ENCODE measurements at places on chromosomes 1 and 21.
A peak's percentile ranks its signal among the peaks of the same experiment; 100 is the strongest.

DNA sequence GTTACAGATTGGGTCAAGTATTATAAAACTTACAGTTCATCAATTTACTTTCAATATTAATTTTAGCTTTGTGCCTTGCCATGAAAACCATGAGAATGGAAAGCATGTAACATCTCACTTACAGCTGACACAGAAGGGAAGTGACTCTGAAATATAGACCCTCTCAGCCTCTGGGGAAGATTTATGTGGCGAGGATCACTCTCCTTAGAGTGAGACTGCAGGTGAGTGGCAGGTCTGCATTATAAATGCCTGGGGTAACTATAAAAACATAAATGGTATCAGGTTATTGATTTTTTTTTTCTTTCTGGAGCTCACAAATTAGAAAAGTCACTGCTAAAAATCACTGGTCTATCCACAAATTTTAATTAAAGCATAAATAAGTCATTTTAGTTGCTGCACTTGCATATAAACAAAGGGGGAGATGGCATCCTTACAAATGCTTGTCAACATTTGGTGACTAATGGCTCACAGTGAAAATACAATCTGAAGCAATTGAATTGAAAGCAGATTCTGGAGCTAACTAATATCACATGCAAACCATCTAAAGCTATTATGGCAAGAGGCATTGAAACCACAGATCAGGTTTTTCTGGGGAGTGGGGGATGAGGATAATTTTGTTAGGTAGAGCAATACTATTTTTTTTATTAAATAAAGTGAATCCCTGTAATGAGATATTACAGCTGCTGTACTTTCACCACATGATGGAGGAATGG lies 200.9 kb downstream of the TM2D1 start:
- DNase-seq: no peak

GRCh38 chr1:210364479-210364878 lies 35.8 kb downstream of the HHAT start:
- DNase-seq: no peak

DNA sequence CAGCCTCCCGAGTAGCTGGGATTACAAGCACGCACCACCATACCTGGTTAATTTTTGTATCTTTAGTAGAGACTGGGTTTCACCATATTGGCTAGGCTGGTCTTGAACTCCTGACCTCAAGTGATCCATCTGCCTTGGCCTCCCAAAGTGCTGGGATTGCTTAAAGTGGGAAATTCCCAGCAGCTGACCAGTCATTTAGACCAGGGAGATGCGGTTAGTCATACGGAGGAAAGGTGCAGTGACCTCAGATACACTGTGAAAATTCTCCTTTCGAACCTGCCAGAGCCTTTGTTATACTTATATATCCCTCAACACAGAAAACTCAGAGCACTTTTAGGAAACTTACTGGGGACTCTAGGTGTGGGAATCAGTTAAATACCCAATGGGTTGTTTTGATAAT lies 39.6 kb downstream of the MAP10 start:
- no peak for DNase-seq

GRCh38 chr1:63124666-63125191 lies 197.6 kb upstream of the FOXD3 start:
- DNase-seq: no peak

GRCh38 chr1:233230011-233230410 lies 65.5 kb downstream of the PCNX2 start:
- no peak for DNase-seq

- DNase-seq: no peak
Observed at GRCh38 chr1:27298632-27299384, 23.2 kb upstream of the TMEM222 start.

- DNase-seq: peak; percentile 79
Observed at GRCh38 chr1:113912594-113913311, 7.6 kb downstream of the DCLRE1B start.
